Activated naive CD8-positive, alpha-beta T cell treated with anti-CD3 and anti-CD28 coated beads, Interleukin-2, amount 10 ng/mL, durations not matched to agents 7 days and 5 days (primary cell): ENCODE measurements at places on chromosomes 6 and 20.

DNA sequence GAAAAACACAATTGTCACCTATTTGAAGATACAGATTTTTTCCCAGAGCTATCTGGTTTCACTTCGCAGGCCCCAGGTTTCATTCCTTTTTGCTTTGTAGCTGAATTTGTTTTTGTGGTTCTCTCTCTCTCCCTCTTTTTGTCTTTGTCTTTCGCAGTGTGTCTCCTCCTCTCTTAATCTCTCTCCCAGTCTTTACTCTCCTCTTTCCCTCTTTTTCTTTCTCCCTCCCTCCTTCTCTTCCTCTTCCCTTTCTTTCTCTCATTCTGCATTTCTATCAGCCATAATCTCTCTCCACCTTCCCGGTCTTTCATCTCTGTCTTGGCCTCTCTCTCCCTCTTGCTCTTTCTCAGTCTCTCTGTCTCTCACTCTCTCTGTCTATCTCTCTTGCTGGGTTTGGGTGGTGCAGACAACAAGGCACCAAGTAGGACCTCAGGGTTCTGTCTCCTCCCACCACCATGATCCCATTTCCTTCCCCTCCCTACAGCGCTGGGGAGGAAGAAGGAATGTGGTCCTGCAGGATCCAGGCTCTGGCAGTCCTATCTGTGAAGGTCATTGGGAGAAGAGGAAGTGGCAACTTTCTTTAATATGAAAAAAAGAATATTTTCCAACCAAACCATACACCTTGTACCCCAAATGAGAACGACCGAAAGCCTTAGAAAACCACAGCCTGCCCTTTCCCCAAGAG, 63.2 kb downstream of the BANF2 start:
- no peak overlapping the region for H3K4me3 ChIP-seq
- no peaks in the 10 kb centered on the region for H3K36me3 ChIP-seq
- no peak for DNase-seq
- no peaks in the 10 kb centered on the region for H3K4me1 ChIP-seq
- H3K27me3 ChIP-seq = peaks cover 4% of the 10 kb centered on the region

- H3K36me3 ChIP-seq = peaks cover 32% of the 10 kb centered on the region
- DNase-seq = no peak
- peaks cover 7% of the 10 kb centered on the region for H3K4me1 ChIP-seq
- H3K27ac ChIP-seq = no peak overlapping the region
- no peaks in the 10 kb centered on the region for H3K27me3 ChIP-seq
Observed at GRCh38 chr20:35903843-35904242, 50.5 kb downstream of the SCAND1 start.

GRCh38 chr6:154039231-154039842, at the start of gene OPRM1:
Gene OPRM1 (plus strand): TSS chr6:154039240. CDS start chr6:154039545, 305 bp downstream.
- H3K27me3 ChIP-seq = peaks cover 18% of the 10 kb centered on the region
- no peaks in the 10 kb centered on the region for H3K36me3 ChIP-seq
- no peak within 1 kb of the TSS for H3K27ac ChIP-seq

GRCh38 chr6:142035890-142036289, 96.8 kb upstream of the GJE1 start:
- H3K4me1 ChIP-seq = no peaks in the 10 kb centered on the region
- no peaks in the 10 kb centered on the region for H3K36me3 ChIP-seq
- H3K27me3 ChIP-seq = peaks cover 2% of the 10 kb centered on the region
- no peak for DNase-seq

GRCh38 chr20:2507875-2508630, 662 bp downstream of the ZNF343 start:
- H3K4me1 ChIP-seq = peaks cover 10% of the 10 kb centered on the region
- H3K4me3 ChIP-seq = peak overlapping the region; percentile 99
- no peak for DNase-seq

DNA sequence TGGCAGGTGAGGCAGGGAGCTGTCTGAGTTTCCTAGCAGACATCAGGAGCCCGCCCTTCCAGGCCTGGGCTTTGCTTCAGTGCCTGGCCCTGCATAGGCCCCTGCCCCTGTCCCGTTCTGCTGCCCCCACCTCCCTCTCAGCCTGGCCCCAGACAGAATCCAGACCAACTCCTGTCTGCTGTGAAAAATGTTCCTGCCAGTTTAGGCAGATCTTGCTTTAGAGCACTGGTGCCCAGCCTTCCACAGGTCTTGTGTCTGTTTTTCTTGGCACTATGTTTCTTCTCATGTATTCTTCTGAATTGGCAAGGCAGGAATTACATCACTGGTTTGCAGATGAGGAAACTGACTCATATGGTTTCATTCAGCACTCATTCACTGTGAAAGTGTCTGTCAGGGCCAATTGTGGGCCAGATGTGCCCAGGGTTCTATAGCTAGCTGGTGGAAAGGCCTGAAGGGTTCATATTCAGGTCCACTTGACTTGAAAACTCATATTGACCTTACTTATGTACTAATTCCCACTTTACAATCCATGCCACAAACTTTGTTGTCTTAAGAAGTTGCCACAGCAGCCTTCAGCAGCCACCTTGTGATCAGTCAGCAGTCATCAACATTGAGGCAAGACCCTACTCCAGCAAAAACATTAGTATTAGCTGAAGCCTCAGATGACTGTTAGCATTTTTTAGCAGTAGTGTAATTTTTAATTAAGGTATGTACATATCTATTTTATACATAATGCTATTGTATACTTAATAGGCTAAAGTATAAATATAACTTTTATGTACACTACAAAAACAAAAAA, 40.5 kb downstream of the HLA-F start:
- H3K4me1 ChIP-seq = peaks cover 27% of the 10 kb centered on the region
- DNase-seq = no peak

- H3K27me3 ChIP-seq = no peaks in the 10 kb centered on the region
- H3K27ac ChIP-seq = no peak overlapping the region
- DNase-seq = no peak
Observed at GRCh38 chr6:157571269-157571668, 190.3 kb downstream of the ZDHHC14 start.

GRCh38 chr6:111743862-111744692, 129.2 kb downstream of the FYN start:
- H3K27ac ChIP-seq = no peak overlapping the region
- no peak overlapping the region for H3K4me3 ChIP-seq
- no peaks in the 10 kb centered on the region for H3K27me3 ChIP-seq
- peaks cover 49% of the 10 kb centered on the region for H3K36me3 ChIP-seq
- H3K4me1 ChIP-seq = peaks cover 59% of the 10 kb centered on the region
- no peak for DNase-seq

DNA sequence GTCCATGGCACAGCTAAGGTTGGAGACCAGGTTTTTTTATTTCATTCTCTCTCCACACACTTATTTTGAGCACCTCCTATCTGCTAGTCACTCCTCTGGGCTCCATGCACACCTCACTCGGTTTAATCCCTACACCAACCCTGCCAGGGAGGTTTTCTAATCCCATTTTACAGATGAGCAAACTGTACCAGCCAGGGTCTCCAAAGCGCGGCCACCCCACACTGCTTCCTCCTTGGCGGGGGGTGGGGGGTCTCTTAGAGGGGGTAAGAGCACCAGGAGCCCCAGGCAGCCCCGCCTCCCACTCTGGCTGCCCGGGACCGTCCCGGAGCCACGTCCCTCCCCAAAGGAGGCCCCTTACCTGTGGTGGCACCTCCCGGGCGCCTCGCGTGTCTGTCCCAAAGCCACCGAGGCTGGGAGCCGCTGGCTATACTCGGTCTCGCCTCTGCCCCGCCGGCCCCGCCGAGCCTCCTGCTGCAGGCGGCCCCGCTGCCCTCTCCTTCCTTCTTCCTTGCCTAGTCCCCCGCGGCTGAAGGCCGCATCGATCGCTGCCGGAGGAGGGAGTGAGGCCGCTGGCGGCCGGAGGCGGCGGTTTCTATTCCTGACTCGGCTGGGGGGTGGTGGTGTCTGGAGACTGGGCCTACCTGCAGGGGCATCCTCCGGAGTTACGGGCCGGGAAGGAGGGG, at the start of gene KCNS1:
Gene KCNS1 (minus strand): TSS at position 565 of the 683 bp plus-strand sequence. CDS start 1,891 bp downstream, outside the sequence.
- no peak within 1 kb of the TSS for H3K27ac ChIP-seq
- DNase-seq = peak; percentile 42
- peak within 1 kb of the TSS; percentile 52 for H3K4me3 ChIP-seq
- H3K36me3 ChIP-seq = no peaks in the 10 kb centered on the region
- H3K4me1 ChIP-seq = peaks cover 12% of the 10 kb centered on the region
- peaks cover 63% of the 10 kb centered on the region for H3K27me3 ChIP-seq

GRCh38 chr6:15507746-15508145, 155.1 kb downstream of the DTNBP1 start:
- H3K36me3 ChIP-seq = peaks cover 3% of the 10 kb centered on the region
- H3K4me3 ChIP-seq = no peak overlapping the region
- H3K4me1 ChIP-seq = no peaks in the 10 kb centered on the region
- no peak overlapping the region for H3K27ac ChIP-seq
- DNase-seq = peak; percentile 10
- H3K27me3 ChIP-seq = no peaks in the 10 kb centered on the region

GRCh38 chr6:147514831-147515230, 6.3 kb downstream of the SAMD5 start:
- no peak overlapping the region for H3K27ac ChIP-seq
- DNase-seq = no peak
- H3K27me3 ChIP-seq = peaks cover 27% of the 10 kb centered on the region
- H3K36me3 ChIP-seq = no peaks in the 10 kb centered on the region
- no peaks in the 10 kb centered on the region for H3K4me1 ChIP-seq

DNA sequence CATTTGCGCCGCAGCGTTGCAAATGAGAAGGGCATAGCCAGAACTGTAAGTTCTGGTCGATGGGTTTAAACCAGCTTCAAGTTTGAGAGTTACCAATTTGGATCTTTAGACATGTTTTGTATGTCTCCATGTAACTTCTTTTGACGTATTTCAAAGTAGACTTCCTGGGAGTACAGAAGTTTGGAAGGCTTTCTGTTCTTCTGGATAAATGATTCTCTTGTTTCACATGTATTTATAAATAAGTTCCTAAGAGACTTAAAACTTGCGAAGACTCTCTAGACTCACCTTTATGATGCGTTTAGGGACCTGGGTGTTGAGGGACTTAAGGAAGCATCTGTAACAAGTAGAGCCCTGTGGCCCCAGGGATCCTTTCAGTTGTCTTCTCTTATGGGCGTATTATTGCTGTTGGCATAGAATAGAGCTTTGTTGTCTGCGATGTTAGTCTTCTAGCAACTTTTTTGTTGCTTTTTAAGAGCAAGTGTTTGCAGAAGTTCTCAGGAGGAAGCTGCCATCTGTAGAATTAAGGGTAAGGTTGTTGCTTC, 1.3 kb downstream of the CDYL start:
- H3K4me3 ChIP-seq = peak overlapping the region; percentile 88
- peaks cover 19% of the 10 kb centered on the region for H3K36me3 ChIP-seq
- DNase-seq = no peak
- H3K4me1 ChIP-seq = peaks cover 45% of the 10 kb centered on the region
- H3K27ac ChIP-seq = peak overlapping the region; percentile 87

DNA sequence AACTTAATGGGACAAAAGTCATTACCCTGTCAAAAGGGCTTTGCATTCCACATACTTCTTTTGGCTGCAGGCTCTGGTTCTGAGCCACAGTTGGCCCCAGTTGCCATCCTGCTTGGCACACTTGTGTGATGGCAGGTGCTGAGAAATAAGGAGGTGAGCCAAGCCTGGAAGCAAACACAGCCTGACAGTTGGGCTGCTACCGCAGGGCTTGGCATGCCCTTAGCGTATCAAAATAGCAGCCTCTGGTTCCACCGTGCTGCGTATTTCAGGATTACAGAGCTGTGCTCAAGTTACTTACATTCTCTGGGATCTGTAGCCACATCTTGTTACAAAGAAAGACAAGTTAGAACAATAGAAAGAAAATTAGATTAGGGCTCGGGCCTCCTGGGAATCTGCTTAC, 11.1 kb downstream of the MTHFD1L start:
- no peak overlapping the region for H3K4me3 ChIP-seq
- H3K27me3 ChIP-seq = no peaks in the 10 kb centered on the region
- no peak for DNase-seq
- H3K4me1 ChIP-seq = peaks cover 7% of the 10 kb centered on the region
- H3K27ac ChIP-seq = no peak overlapping the region

GRCh38 chr6:157877149-157877548, 54.1 kb downstream of the SNX9 start:
- peaks cover 28% of the 10 kb centered on the region for H3K4me1 ChIP-seq
- H3K27ac ChIP-seq = no peak overlapping the region
- H3K4me3 ChIP-seq = peak overlapping the region; percentile 23
- peaks cover 25% of the 10 kb centered on the region for H3K36me3 ChIP-seq
- H3K27me3 ChIP-seq = no peaks in the 10 kb centered on the region

DNA sequence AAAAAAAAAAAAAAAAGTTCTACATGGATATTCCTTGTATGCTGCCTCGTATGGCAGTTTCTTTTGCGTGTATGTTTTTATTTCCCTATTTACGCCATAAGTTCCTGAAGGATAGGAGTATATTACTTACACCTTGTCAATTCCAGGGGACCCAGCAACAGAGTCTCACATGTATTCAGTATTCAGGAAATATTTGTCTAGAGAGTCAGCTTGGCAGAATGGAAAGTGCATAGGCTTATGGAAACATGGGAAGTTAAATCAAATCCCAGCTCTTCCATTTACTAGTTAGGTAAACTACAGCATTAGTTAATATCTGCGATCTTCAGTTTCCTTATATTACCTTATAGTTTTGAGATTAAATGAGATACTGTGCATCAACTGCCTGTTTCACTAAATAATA, 51.1 kb upstream of the SLC22A16 start:
- peaks cover 10% of the 10 kb centered on the region for H3K27me3 ChIP-seq
- H3K4me1 ChIP-seq = peaks cover 3% of the 10 kb centered on the region
- no peaks in the 10 kb centered on the region for H3K36me3 ChIP-seq
- no peak for DNase-seq
